ENCODE measurements at places on chromosomes 3 and 15.

GRCh38 chr3:72247645-72248388, 462.9 kb upstream of the PROK2 start:
- no peak for DNase-seq

DNA sequence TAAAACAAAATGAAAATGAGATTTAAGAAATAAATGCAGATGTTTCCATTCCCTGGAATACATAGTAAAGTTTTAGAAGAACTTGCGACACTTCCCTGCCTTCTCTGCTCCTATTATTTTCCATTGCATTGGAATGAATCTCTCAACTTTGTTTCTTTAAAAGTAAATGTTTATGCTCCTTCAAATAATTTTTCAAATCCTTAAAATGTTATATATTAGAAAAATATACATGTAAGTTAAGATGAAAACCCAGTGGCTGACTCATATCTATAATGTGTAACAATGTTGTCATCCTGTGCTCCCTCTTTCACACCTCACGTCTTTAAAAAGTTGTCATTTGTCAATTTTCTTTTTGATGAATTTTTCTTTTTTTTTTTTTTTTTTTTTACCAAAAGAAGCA, 3.6 kb downstream of the RBMS3 start:
- DNase-seq, result no peak

- no peak for DNase-seq
Observed at GRCh38 chr15:72616491-72617210, 37.8 kb upstream of the GOLGA6B start.

- no peak for DNase-seq
Observed at GRCh38 chr15:94097552-94097951, 133.8 kb upstream of the MCTP2 start.

- no peak for DNase-seq
Observed at GRCh38 chr3:52978109-52978754, 67.6 kb downstream of the SFMBT1 start.

- no peak for DNase-seq
Observed at GRCh38 chr3:56303487-56303886, 164.8 kb downstream of the ERC2 start.

GRCh38 chr3:60708191-60708975, 542.9 kb downstream of the FHIT start:
- DNase-seq, result no peak

DNA sequence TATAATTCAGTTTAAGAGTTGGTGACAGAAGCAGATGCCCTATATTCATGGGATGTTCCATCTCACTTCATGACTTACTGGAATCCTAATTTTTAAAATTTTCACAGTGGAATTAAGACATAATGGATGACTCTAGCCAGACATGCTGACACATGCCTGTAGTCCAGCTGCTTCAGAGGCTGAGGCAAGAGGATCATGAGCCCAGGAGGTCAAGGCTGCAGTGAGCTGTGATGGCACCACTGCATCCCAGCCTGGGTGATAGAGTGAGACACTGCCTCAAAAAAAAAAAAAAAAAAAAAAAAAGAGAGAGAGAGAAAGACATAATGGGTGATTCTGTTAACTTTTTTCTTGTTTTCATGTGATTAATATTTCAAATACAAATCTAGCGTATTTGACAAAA, 123.6 kb downstream of the KLHL25 start:
- DNase-seq, result no peak

DNA sequence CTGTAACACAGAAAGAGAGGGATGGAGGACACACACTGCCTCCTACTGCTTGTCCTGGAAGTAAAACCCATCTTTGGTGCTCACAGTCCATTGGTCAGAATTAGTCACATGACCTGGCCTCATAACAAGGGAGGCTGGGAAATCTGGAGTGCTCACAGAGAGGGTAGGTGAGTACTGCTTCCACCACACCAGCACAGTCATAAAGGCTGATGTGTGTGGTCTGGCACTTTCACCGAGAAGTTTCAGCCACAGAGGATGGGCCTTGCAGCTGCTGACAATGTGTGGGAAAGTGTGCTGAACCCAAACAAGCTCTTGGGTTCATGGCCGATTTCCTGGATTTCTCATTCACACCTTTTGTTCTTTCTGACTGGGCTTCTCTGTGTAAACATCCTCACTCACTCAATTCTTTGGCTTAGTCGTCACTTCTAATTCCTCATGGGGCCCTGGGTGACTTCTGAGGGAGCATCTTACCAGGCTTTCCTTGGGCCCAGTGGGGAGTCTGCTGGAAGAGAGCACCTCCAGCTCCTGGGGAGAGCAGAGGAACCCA, 100.7 kb downstream of the ASB7 start:
- DNase-seq, result no peak

GRCh38 chr3:146152834-146153233, 8.2 kb downstream of the PLOD2 start:
- DNase-seq, result no peak

DNA sequence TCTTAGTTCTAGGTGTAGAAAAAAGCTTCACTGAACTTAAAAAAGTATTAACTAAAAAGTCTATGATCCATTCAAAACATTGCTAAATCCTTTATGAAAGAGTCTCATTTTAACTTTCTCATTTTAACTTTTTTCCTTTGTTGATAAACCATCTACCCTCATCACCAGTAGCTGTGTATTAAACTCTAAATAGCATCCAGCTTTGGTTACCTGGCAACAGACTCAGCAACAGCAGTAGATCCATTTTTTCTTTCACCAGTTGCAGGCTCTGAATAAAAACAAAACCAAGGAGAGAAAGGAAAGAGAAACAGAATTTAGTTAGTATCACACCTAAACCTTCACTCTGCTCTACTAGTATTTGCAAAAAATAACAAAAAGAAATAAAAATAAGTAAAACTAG, 51.6 kb downstream of the TP53BP1 start:
- DNase-seq, result no peak

DNA sequence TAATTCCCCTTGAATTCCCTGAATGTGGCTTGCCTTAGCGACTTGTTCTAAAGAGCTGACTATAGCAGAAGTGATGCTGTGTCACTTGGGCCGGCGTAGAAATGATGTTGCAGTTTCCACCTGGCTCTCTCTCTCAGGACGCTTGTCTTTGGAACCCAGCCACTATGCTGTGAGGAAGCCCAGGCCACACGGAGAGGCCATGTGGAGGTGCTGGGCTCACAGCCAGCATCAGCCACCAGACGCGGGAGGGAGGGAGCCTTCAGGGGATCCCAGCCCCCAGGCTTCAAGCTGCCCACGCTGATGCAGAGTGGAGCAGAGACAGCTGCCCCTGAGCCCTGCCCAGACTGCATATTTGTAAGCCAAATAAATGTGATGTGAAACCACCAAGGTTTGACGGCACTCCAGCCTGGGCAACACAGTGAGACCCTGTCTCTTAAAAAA, 18.6 kb downstream of the RNU5B-1 start:
- no peak for DNase-seq

DNA sequence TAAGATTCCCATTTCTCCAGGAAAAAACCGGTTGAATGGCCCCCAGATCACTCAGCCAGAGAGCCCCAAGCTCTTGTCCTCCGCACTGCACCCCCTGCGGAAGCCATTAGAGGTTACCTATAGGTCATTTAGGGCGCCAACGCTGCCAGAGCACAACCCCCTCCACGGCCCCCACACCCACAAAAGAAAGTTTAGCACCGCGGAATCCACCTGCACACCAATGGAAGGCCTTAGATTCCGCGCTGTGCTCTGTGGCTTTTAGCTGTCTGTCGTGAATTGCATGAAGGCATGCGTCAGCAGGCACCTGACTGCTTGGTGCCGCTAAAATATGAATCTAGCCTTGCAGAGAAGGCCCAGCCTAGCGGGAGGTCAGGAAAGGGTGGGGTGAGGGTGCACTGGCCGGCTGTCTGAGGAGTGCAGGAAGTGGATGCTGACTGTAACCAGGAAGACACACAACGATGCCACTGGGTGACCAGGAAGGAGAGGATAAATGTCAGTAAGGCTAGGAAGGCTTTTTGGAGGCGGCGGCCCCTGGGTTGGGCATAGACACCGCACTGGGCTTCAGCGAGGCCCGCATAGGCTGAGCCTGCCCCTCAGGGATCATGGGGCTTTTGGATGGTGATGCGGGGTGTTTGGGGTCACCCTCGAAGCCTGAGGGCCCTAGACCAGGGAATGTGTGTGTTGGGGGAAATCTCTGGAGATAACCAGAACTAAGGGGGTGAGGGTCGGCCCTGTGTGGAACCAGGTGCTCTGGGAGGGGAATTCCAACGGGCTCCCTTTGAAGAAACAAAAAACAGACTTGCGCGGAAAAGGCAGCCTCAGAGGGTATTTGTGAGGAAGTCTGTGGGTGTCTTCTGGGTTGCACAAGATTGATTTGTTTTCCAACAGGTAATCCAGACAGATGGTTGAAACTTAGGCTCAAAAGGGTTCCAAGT, 976 bp upstream of the NUP210 start:
- DNase-seq, result peak; percentile 50

DNA sequence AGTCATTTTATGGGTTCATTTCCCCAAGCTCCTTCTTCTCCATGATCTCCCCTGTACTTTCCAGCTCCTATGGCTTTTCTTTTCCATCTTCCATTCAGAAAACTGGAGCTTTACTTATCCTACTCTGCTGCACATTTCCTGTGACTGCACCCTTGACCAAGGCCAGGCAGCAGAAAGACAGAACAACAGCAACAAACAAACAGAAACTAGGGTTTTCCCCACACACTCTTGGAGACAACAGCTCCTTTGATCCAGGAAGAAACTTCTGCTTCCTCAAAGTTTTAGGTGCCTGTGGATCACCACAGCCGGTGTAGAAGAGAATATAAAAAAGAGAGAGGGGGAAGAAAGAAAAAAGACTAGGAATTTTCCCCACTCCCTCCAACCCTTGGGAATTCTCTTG, 342.3 kb upstream of the CFAP20DC start:
- DNase-seq, result no peak

DNA sequence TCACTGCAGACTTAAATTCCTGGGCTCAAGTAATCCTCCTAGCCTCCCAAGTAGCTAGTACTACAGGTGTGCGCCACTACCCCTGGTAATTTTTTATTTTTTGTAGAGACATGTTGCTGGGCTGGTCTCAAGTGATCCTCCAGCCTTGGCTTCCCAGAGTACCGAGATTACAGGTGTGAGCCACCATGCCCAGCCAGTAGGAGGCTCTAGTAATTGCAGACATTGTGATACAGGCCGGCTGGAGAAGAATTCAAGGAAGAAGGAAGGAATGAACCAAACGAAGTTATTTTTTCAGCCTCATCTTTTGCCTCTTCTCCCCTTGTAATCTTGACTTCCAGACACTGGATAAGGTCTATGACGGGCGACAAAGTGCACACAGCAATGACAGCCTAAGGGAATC, 3.2 kb upstream of the PPP4R2 start:
- no peak for DNase-seq

DNA sequence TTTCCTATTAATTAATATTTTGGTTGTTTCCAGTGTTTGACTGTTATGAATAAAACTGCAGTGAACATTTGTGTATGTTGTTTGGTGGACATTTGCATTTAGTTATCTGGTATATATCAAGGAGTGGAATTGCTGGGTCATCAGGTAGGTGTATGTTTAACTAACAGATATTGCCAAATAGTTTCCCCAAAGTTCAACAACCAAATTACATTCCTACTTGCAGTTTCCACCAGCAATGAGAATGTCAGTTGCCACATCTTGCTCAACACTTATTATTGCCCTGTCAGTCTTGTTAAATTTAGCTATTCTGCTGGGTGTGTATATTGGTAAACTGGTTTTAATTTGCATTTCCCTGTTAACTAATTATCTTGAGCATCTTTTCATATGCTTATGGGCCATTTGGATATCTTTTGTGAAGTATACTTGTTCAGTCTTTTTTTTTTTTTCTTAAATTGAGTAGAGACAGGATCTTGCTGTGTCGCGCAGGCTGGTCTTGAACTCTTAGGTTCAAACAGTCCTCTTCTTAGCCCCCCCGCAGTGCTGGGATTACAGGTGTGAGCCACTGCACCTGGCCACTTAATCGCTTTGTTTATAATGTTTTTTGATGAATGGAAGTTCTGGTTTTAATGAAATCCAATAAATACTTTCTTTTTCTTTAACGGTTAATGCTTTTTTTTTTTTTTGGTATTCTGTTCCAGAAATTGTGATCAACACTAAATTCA, 7.9 kb downstream of the FEM1B start:
- DNase-seq, result no peak

- peak; percentile 60 for DNase-seq
Observed at GRCh38 chr3:170037463-170038433, at the start of gene GPR160. TSS of gene GPR160 (plus strand) at chr3:170037995. CDS start at chr3:170083973, 45,978 bp downstream.

DNA sequence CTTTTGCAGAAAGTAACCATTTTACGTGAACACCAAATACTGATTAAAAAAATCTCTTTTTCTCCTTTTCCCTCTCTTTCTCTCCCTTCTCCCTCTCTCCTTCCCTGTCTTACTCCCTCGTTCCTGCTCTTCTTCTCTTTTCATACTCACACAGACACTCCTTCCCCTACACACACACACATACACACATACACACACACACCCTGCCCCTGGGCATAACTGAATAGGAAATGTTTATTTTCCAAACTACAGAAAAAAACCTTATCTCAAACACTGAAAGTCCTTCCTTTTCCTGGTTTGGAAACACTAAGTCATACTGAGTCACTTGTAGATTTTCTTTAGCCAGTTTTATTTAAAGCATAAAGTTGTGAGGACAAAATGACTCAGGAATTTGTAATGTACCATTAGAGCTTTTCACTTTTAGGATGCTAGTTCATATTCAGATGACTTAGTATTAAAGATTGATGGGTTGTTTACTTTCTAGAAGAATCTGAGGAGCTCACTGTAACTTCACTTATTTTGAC, 62.4 kb downstream of the MBNL1 start:
- no peak for DNase-seq

GRCh38 chr3:105139881-105140560, 226.7 kb upstream of the ALCAM start:
- no peak for DNase-seq

GRCh38 chr3:32712506-32713055, 27.6 kb downstream of the CNOT10 start:
- no peak for DNase-seq

- no peak for DNase-seq
Observed at GRCh38 chr3:128435058-128435457, 31.6 kb downstream of the DNAJB8 start.

DNA sequence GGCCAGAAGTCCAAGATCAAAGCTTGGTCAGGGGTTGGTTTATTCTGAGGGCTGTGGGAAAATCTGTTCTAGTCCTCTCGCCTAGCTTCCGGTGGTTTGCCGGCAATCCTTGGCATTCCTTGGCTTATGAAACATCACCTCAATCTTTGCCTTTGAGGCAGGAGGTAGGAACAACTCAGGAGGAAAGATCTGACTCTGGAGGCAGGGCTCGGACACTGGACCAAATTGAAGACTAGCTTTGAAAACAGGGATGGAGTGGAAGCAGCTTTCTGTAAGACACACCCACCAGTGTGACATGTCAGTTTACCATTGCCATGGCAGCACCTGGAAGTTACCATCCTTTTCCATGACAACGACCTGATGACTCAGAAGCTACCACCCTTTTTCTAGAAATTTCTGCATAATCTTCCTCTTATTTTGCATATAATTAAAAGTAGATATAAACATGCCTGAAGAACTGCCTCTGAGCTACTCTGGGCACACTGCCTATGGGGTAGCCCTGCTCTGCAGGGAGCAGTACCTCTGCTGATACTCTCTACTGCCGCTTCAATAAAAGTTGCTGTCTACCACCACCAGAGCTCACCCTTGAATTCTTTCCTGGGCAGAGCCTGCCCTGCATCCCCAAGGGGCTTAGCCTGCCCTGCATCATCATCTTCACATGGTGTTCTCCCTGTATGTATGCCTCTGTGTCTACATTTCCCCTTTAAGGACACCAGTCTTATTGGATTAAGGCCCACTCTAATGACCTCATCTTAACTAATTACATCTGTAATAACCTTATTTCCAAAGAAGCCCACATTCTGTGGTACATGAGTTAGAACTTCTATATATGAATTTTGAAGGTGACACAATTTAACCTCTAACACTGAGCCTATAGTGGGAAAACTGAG, 38.3 kb upstream of the TM4SF4 start:
- DNase-seq, result no peak

GRCh38 chr3:30751610-30752299, 142.7 kb downstream of the GADL1 start:
- DNase-seq, result peak; percentile 46

All from stimulated activated CD4-positive, alpha-beta T cell treated with anti-CD3 and anti-CD28 coated beads, Interleukin-15, amount 100 ng/mL, for 1 hour (primary cell).